ENCODE measurements at places on chromosomes 6 and 20.

- no peak for DNase-seq
Observed at GRCh38 chr20:61285152-61285645, 33.1 kb downstream of the CDH4 start.

DNA sequence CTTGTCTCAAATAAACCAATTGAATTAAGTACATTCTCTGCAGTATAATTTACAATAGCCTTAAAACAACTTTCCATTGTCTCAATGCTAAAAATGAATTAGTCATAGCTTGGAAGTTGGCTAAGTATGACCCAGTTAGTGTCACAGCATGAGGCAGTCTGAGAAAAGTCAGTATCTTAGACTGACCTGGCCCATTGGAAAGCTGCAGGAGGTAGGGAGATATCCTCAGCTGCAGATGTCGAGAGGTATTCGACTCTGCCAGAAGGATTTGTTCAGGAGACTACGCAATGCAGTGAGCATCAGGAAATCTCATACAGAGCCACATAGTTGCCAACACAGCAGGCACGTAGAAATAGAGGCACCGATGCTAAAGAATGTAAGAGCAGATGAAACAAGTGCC, 350.9 kb upstream of the NRSN1 start:
- DNase-seq, result no peak

GRCh38 chr6:154345811-154346210, 10.8 kb downstream of the IPCEF1 start:
- no peak for DNase-seq

- DNase-seq, result no peak
Observed at GRCh38 chr20:44963325-44964215, 2.7 kb upstream of the STK4 start.

GRCh38 chr20:23585808-23586734, 17.8 kb upstream of the CST9L start:
- no peak for DNase-seq

- peak; percentile 31 for DNase-seq
Observed at GRCh38 chr20:17843246-17844132, 125.1 kb downstream of the SNX5 start.

DNA sequence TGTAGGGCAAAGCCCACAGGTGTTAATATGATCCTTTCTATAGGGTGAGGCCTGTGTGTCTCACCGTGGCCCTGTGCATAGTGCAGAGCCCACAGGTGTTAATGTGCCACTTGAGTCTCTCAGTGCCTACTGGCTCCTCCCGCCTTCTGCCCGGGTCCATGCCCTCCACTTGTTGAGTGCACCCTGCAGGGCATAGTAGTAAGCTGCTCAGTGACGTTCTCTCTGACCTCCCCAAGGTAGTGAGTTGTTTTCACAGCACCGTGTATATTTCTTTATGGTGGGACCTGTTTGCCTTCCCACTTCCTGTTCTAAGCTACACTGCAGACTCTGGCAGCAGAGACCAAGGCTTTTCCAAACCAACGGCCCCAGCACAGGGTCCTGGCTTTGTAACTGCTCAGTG, 64.5 kb upstream of the SLC22A1 start:
- no peak for DNase-seq

GRCh38 chr6:42834056-42834455, 45.4 kb upstream of the RPL7L1 start:
- DNase-seq, result no peak

- no peak for DNase-seq
Observed at GRCh38 chr20:21381619-21382018, 15.7 kb downstream of the NKX2-4 start.

DNA sequence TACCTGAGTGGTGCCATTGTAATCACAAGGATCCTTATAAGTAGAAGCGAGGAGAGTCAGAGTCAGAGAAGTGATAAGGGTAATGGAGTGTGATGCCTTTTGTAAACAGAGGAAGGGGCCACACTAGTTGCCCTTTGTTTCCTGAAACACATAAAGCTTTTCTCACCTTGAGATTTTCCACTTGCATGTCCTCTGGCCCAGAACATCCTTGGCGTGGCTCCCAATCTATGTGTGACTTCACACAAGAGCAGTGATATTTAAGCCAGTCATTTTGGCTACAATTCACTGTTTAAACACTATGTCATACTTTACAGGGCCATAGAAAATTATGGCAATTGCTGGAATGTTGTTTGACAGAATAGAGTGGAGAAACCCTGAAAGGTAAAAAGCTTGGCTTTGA, 121.2 kb upstream of the BTN3A2 start:
- DNase-seq, result no peak

DNA sequence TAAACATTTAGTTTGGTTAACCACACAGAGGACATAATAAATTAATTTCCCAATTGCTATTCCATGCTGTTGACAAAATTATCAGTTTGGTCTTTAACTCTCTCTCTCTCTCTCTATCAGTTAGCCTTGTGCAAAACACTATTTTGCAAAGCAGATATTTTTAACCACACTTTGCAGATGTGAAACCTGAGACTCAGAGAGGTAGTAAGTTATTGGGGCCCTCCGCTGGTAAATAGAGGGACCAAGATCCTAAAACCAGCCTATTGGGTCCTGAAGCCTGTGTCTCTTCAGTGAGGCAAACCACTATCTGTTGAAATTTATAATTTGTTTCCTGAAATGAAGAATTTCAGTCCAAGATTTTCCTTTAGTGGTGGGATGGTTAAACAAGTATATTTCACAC, 231.0 kb downstream of the SOD2 start:
- DNase-seq, result no peak

GRCh38 chr6:105204768-105205167, 25.0 kb upstream of the POPDC3 start:
- no peak for DNase-seq

GRCh38 chr6:162576016-162576415, 151.6 kb downstream of the PRKN start:
- no peak for DNase-seq

DNA sequence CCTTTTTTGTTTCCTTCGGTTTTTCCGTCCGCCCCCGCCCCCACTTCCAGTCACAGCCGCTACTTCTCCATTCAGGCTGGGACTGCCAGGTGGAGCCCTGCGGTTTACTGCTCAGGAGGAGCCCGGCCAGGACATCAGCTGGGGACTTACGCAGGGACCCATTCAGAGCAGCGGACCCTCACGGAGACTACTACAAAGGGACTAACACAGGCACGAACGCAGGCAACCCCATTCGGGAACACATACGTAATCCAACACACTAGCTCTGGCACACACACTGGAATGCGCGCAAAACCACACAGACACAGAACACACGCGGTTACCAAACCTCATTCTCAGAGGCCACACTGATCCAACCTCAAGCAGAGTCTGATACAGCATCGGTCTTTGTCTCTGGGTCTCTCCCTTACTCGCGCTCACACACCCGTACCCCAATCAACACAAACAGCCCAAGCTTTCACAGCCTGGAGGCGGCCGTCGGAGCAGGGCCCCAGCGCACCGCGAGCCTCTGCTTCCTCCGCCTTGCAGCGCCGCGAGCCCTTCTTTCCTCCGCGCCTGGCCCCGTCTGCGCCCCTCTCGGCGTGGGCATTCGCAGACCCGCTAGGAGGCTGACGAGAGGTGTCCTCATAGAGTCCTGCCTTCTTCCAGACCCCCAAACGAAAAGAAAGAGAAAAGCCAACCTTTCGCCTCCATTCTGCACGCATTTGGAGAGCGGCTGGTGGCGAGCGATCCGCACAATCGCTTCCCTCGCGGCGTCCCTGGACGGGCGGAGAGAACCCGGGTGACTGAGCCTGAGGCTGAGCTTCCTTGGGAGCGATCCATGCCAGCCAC, 1.1 kb upstream of the SLC32A1 start:
- DNase-seq, result peak; percentile 2

GRCh38 chr20:24994470-24995368, 2.2 kb upstream of the APMAP start:
- peak; percentile 82 for DNase-seq

DNA sequence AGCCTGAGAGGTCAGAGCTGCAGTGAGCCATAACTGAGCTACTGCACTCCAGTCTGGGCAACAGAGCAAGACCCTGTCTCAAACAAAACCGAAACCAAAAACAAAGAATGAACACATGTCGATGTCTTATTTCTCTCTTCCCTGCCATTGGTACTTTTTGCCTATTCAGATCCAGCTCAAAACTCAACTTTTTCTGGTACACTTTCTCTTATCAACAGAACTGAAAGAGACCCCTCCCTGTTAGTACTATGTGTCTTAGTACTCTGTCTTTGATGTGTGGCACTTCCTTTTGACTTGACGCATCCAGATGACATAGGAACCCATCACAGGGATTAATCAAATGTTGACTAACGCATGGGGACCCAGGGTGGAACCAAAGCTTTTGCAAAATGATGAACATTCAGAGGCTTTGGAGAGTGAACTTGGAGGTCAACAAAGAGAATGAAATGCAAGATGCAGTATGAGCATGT, 44.8 kb downstream of the AKAP12 start:
- no peak for DNase-seq

DNA sequence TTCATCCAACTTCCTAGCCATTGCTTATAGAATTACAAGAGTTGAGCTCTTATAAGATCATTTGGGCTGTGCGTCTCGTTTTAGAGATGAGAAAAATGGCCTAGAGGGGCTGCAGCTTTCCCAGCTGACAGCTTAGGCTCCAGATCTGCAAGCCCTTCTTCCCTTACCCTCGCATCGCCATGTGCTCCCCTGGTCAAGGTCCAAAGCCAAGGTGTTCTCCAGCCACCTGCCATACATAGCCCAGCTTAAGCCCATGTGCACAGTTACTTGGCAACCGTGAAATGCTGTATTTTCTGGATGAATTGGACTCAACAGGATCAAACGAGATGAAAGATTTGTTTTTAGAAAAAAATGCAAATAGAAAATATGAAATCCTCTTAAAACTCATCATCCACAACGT, 7.9 kb downstream of the MAP3K4 start:
- DNase-seq, result no peak

DNA sequence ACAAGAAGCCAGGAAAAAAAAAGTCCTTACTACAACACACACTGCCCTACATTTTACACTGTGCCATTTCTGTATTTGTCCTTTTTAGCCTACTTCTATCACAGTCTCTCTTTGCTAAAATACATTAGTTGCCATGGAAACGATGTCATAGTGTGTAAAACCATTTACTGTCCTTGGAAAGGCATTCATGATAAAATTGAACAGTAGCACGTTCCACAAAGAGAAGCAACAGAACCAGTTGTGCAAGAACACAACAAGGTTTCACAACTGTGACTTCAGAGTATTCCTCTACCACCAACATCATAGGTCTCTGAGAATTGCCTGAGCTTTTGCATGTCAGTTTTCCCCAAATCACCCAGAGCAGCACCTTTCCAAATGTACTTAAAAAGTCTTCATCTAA, 20.5 kb downstream of the FYN start:
- DNase-seq, result no peak

DNA sequence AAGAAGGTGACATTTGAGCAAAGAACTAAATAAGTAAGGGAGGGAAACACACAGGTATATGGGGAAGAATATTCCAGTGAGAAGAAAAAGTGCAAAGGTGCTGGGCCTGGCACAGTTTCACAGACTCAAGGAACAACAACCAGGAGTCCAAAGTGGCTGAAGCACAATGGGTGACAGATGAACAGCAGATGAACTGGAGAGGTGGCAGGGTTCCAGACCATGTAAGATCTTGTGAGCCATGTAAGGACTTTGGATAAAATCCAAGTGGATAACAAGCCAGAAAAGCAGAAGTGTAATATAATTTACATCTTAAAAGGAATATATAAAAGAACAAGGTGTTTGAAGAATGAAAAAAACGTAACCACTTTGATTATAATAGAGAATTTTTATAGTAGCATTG, 87.9 kb downstream of the MMS22L start:
- no peak for DNase-seq

- DNase-seq, result no peak
Observed at GRCh38 chr6:90303039-90303438, 6.4 kb upstream of the BACH2 start.

DNA sequence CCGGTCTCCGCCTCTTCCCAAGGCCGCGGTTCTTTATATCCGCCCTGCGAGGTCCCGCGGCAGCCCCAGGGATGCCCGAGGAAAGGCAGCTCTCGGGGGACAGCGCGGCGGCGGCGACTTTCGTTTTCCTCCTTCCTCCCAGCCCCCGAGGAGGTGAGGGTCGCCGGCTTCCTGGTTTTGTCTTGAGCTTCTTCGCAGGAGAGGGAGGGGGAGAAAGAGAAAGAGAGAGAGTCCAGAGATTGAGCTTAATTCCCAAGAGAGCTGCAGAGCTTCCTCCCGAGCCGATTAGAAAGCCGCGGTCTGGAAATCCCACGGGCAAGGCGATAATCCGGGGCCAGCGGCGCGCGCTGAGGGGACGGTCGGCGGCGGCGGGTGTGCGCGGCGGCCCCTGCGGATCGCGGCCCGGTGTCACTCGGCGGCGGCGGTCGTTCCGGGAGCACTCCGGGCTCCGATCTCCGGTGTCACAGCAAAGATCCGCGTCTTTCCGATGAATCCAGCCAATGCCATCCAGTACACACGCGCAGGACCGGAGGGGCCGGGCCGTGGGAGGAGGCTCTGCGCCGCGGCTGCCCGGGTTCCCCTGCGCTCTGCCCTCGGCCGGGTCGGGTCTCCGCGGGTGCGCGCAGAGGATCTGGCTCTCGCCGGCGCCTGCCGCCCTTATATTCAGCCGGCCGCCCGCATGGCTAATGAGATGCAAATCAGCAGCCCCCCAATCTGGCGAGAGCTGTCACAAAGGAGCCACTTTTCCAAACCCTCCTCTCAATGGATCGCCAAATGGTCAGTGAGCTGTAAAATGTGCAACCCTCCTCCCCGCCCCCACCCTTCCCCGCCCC, at the start of gene DLL1:
Gene DLL1 (minus strand): TSS at position 783 of the 833 bp plus-strand sequence. CDS start 939 bp downstream, outside the sequence.
- DNase-seq, result peak; percentile 51

DNA sequence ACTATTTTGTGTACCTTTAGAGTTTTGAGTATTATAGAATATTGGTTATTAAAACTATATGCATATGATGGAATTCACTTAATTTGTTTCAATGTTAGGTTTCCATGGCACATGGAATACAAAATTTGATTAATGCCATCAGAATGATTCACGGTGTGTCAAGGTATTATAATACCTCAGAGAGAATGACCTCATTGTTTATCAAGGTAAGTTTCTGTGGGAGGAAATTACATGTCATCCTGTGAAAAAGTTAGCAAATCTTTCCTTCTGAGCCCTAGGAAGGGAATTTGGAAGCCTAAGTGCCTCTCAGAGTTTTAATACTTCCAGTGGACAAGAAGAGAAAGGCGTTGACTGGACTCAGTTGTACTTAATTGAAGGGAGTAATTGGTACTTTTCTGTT, 40.8 kb downstream of the DNAH8 start:
- DNase-seq, result no peak

- DNase-seq, result no peak
Observed at GRCh38 chr6:49892280-49892679, 25.9 kb upstream of the CRISP1 start.

GRCh38 chr6:39043776-39044175, 4.8 kb upstream of the GLP1R start:
- DNase-seq, result no peak

- DNase-seq, result no peak
Observed at GRCh38 chr6:34281702-34282334, 33.0 kb upstream of the SMIM29 start.

DNA sequence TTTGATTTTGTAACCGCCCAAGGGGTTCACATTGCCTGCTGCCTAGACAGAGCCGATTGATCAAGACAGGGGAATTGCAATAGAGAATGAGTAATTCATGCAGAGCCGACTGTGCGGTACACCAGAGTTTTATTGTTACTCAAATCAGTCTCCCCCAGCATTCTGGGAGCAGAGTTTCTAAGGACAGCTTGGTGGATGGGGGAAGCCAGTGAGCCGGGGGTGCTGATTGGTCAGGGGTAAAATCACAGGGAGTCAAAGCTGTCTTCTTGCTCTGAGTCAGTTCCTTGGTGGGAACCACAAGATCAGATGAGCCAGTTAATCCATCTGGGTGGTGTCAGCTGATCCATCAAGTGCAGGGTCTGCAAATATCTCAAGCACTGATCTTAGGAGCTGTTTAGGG, 60.0 kb upstream of the EZR start:
- DNase-seq, result no peak

- DNase-seq, result no peak
Observed at GRCh38 chr6:144177726-144178125, 27.4 kb downstream of the STX11 start.
